Activated naive CD8-positive, alpha-beta T cell treated with anti-CD3 and anti-CD28 coated beads, Interleukin-2, amount 50 U/mL, for 24 hours (primary cell): ENCODE measurements at places on chromosomes 11 and 22.

- no peak for DNase-seq
These were observed 5.1 kb downstream of the BID start for GRCh38 chr22:17769013-17769715.

- no peak for DNase-seq
These were observed 21.0 kb upstream of the TOLLIP start for GRCh38 chr11:1330473-1330872.

- DNase-seq: no peak
These were observed 101.1 kb upstream of the FAT3 start for GRCh38 chr11:92123540-92123939.

DNA sequence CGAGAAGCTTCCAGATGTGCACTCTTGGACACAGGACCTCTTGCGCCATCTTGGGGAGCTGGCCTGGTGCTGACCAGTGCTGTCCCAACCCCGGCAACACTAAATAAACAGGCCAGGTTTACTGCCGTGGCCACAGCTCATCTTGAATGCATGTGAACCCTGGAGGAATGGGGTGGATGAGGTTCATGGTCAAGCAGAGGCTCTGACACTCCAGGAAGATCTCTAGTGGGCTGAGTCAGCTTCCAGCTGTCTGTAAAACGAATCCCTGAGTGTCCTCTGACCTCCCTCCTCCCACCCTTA lies 51.8 kb downstream of the ALX4 start:
- DNase-seq: no peak

DNA sequence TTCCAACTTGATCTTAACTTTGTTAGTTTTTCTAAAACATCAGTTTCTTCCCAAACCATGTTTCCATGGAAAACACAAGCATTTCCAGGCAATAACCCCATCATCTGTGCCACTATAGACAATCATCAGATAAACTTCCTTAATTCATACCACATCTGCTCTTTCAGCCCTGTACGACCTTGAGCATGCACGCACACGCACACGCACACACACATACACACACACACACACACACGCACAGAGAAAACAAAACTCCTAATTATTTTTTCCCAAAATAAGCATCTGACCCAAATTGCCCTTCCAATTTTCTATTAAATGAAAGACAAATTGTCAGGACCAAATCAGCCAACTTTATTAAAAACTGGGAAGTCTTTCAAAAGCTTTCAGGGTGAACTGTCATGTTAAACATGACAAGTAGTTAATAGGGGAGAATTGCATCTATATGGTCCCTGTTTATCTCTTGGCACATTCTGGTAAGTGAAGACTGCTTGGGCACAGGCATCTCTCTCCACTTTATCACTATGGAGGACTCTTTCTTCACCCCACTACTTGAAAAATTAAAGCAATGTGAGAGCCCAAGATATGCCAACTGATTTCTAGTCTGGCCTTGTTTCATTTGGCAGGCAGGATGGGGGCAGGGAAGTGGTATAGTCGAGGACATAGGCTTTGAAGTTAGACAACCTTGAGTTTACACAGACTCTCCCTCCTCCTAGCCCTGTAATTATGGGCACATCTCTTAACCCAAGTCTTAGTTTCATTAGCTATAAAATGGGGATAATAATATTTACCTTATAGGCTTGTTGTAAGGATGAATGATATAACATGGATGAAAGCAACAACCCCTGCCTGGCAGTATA lies 15.1 kb downstream of the ADM start:
- no peak for DNase-seq

- no peak for DNase-seq
These were observed 102.9 kb upstream of the FGF3 start for GRCh38 chr11:69922015-69922595.

- no peak for DNase-seq
These were observed 47.9 kb upstream of the CCDC188 start for GRCh38 chr22:20198557-20199319.

- DNase-seq: no peak
These were observed 556 bp downstream of the CRYBB2 start for GRCh38 chr22:25219948-25220442.

DNA sequence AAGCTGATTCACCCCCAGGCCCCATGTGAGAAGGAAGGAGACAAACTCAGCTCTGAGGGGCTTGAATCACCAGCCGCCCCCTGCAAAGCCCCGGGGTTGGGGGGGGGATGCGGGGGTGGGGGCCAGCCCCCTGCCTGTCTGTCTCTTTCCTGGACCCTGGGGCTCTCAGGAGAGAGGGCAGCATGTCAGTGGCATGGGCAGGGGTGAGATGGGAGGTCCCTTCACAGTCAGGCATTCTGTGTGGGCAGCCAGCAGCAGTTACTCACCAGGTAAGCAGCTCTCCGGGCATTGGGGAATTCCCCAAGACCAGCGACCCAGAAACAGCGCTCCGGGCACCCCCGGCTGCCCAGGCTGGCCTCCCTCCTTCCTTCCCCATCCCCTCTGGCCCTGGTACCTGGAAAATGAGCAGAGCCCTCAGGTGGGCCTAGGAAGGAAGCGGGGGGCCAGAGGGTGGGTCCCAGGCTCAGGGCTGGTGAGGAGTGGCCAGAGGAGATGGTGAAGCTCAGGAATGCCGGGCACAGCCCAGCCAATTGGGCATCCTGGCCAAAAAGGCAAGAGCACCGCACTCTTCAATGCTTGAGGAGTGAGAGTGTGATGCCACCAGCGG lies 4.2 kb upstream of the LIF start:
- peak; percentile 69 for DNase-seq

- DNase-seq: no peak
These were observed 11.8 kb upstream of the PRODH start for GRCh38 chr22:18947905-18948304.

DNA sequence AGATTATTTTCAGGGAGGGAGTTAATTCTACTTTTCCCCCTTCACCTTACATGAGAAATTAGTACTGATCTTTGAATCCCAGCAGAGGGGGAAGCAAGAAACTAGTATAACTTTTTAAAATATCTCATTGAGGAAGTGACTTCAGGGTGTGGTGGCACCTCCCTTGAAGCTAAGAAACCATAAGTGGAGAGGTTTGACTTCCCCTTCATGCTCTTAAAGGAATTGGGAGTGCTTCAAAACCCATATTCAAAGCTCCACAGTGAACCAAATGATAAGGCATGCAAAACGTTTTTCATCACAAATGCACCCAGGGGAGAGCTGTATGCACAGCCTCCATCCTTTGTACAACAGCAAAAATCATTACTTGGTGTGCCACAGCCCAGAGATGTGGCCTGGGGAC lies 540 bp downstream of the MS4A14 start:
- no peak for DNase-seq

DNA sequence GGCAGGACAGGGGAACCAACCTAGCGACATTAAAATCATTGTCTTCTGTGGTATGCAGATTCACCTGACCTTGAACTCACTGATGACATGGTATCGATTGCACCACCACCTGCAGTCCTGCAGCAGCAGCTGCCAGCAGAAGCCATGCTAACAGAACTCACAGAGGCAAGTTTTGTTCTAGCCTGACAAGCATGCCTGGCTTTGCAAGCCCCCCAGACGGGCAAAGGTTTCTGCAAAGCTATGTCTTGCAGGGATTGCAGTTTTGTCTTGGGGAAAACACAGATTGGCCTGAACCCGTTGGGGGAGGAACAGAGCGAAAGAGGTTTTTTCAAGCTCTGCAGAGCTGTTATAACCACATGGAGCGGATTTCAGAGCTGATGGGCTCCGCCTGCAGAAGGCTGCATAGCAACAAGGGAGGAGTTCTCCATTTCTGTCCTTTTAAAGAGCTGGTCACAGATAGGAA lies 221.0 kb downstream of the HIPK3 start:
- no peak for DNase-seq

GRCh38 chr11:78941226-78941851 lies 366.7 kb upstream of the NARS2 start:
- DNase-seq: no peak

- no peak for DNase-seq
These were observed 4.7 kb downstream of the ACY3 start for GRCh38 chr11:67645521-67646461.

- DNase-seq: no peak
These were observed 21.4 kb upstream of the RASL10A start for GRCh38 chr22:29336751-29337490.

DNA sequence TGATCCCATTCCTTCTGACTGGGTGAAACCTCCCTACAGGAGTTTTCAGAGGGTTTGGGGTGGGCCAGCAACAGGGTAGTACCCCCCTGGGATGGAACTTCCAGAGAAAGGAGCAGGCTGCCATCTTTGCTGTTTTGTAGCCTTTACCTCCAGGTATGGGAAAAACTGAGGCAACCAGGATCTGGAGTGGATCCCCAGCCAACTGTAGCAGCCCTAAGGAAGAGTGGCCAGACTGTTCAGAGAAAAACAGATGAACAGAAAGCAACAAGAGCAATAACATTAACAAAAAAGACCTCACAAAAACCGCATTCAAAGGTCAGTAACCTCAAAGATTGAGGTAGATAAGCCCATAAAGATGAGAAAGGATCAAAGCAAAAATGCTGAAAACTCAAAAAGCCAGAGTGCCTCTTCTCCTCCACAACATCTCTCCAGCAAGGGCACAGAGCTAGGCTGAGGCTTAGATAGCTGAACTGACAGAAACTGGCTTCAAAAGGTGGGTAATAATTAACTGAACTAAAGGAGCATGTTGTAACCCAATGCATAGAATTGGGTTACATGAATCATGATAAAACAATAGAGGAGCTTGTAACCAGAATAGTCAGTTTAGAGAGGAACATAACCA lies 1288.6 kb upstream of the CNTN5 start:
- DNase-seq: no peak

GRCh38 chr11:114291381-114291780 lies 4.8 kb upstream of the NNMT start:
- DNase-seq: no peak

GRCh38 chr11:77705195-77705875 lies 67.7 kb upstream of the CLNS1A start:
- peak; percentile 16 for DNase-seq

DNA sequence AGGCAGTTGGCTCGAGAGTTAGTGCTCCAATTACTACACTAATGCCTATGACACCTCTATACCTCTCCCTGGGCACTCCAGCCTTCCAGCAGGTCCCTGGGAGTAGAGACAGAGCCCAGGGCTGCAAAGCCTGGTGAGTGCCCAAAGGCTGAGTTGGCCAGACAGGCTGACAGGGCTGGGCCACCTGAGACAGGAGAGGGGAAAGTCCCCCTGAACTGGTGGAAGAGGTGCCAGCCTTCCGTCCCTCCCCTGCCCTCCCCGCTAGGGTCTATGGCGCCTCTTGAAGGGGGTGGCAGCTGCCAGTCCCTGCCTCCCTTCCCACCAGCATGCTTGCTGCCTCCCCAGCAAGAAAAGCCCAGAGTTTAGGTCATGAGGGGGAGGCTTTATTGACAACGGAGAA lies 3.0 kb downstream of the KCNJ11 start:
- no peak for DNase-seq

DNA sequence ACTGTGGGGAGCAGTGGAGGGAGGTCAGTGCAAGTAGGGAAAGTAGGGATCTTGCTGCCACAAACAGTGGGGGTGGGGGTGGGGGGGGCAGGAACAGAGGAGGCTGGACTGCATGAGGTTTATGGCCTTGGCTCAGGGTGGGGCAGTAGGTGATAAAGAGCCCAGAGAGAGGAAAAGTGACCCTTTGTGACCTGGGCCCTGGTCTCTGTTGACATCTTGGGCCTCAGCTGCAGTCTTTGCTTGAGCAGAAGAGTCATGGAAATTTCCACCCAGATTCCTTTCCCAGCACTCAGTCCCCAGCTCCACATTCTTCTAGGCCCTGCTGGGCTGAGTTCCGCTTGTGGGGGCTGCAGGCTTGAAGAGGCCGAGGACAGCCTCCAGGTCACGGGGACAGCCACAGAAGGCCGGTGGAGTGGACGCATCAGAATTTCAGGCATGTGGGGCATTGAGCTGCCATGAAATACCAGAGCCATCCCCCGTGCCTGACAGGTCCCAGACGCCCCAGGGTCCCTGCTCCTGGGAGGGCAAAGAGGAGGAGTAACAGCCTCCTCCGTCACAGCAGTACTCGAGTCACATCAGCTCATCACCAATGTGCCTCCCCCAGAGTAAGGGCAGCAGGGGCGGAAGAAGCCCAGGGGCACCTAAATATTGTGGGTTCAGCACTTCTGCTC lies 9.7 kb upstream of the MALAT1 start:
- DNase-seq: no peak

DNA sequence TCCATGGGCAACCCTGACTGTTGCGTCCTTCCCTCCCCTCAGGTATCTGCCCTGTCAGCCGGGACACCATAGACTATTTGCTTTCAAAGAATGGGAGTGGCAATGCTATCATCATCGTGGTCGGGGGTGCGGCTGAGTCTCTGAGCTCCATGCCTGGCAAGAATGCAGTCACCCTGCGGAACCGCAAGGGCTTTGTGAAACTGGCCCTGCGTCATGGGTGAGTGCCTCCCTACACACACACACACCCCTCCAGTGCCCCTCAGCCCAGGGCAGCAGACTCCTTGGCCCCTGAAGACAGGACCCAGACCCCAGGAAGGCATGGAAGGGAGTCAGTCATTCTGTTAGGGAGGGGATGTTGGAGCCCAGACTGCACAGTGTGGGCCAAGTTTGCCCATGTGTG lies 17.9 kb upstream of the UVRAG start:
- no peak for DNase-seq

- no peak for DNase-seq
These were observed 147.7 kb upstream of the LARGE1 start for GRCh38 chr22:34068001-34068400.

DNA sequence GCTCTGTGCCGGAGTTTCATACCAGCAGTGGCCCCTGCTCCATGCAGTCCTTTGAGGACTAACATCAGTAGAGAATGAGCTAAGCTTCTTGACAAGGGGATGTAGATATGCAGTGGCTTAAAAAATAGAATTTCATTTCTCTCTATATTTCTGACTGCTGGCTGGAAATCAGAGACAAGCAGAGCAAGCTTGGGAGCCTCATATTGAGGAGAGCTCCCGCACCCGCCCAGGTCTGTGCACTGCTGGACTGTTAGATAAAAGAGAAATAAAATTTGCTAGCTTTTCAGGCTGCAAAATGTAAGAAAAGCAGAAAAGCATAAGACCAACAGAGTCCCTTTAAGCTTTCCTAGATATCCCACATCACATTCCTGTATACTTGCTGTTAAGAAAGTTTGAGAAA lies 31.4 kb downstream of the MMP7 start:
- DNase-seq: no peak

- DNase-seq: no peak
These were observed 28.6 kb upstream of the RASL10A start for GRCh38 chr22:29344137-29344536.

DNA sequence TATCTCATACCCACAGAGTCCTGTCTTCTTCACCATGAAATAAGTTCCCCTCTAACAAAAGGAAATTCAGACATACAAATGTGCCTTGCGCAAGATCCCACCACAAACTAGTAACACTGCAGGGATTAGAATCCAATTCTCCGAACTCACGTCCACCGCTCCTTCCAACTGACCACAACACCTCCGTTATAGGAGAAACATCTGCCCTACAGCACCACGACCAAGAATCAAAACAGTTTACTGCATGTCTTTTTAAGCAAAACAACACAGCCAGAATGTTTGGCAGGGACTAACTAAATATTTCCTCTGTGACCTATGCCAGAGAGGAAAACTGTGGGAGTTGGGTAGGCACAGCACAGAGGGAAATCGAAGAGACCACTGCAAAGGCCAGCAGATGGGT lies 72.7 kb upstream of the AKIP1 start:
- DNase-seq: no peak

- DNase-seq: no peak
These were observed 102.4 kb upstream of the SERPIND1 start for GRCh38 chr22:20671409-20672081.

- DNase-seq: no peak
These were observed 7.3 kb downstream of the KCNJ11 start for GRCh38 chr11:17381156-17381555.
